ENCODE measurements at places on chromosomes 2 and 18. TPM values are rescaled to one million over a fixed set of nuclear protein-coding genes. Genes with fewer than 3 reads are reported as not detected.

DNA sequence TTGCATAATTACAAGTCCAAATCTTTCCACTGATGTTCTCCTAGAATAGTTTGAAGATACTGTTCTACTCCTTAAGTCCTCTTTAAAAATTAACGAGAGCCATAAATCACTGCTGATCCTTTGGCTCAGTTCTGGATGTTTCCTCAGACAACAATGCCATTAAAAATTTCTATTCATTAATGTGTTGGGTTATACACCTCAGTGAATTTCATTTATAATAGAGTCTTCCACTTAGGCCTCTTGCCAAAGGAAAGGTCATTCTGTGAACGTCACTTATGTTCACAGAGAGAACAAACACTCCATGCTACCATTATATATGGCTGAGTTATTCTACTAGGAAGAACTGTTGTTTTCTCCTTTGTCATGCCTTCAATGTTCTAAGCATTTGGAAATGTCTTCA is 1472.3 kb upstream of the CELF4 start:
- no peak for DNase-seq

DNA sequence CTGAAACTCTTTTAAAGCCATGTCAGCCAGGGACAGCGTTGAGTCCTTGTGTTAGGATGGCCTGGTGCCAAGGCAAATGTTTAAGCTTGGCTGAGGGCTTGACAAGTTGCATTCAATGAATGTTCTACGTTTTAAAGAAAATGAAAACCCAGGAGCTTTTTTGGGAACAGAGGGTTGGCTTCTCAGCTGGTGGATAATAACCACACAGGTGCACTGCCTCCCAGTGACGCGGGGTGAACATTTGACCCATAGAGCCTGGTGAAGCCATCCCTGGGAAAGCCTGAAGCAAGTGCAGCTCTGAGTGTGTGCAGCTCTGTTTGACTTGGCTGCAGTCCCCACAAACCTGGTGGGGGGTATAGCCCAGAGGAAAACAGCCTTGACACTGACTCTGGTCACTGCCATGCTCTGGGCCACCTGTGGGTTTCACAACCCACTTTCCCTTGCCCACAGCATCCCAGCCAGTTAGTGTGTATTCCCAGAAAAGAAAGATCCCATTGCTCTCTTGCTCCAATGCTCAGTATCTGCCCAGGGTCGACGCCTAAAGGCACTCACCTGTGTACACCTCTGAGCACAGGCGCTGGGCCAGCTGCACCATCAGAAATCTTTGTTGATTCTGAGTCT is 874.9 kb downstream of the RNF144A start:
- DNase-seq: no peak

DNA sequence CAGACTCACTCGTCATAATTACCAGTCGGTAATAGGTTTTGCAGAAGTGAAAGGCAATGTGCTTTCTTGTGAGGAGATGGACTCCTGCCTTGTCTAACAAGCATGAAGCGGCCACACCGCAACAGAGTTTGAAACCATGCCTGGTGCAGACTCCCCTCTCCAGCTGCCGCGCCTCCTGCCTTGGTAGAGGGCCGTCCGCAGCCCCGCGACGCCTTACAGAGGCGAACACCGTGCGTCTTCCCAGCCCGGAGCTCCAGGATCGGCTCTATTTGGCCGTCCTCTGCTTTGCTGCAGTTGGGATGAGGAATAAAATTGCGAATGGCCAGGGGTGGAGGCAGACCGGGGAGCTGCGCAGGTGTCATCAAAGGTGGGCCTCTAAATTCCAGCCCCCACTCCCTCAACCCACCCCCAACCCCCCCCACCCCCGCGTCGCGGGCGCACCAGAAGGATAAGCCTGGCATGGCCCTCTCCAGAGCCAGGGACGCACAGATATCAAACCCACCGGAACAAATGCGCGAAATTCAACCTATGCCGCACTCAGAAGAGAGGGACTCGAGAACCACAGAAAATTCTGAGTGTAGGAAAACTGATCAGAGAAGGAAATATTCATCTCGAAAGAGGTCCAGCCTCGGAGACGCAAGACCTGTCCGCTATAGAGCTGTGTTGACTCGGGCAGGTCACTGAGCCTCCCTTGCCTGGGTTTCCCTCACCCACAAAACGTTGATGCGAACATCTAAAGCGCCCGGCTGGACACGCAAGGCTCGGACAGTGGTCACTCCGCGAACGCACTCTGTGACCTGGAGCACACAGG is 1.1 kb downstream of the TRABD2A start:
- no peak for DNase-seq

DNA sequence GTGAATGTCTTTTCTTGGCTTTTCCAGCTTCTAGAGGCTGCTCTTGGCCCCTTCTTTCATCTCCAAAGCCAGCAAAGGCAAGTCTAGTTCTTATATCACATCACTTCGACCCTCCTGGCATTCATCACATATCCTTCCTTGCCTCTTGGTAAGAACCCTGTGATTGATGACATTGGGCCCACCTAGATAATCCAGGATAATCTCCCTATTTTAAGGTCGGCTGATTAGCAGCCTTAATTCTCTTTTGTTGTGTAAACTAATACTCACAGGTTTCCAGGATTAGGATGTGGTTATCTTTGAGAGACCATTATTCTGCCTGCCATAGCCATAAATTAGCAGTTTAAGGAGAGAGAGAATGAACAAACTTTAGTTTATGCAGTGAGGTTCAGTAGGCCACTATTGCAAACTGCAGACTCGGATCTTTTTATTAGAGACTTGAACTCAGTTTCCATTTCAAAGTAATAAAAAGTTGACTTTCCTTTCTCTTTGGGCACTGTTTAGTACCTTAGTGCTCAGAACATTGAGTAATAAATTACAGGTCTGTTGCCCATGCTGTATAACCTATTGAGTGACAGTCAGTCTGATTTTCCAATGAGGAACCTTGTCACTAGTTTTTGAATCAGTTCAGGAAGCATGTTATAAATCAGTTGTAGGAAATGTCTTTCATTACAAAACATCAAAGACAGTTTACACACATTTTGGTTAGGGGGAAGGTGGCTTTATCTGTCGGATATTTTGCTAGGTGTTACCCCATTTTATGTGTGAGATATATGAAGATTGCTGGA is 4.5 kb downstream of the NDUFV2 start:
- DNase-seq: no peak

DNA sequence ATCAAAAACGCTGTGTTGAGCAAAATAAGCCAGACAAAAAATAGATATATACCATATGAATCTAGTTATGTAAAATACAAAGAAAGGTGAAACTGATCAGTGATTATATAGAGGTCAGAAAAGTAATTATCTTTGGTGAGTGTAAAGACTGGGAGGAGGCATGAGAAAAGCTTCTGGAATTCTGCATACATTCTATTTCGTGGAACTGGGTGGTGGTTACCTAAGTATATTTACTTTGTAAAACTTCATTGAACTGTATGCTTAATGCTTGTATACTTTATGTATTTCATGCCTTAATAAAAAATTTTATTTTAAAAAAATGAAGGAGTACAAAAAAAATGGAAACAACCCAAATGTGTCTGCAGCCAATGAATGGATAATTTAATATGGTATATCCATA is 153.1 kb upstream of the ALPP start:
- no peak for DNase-seq

DNA sequence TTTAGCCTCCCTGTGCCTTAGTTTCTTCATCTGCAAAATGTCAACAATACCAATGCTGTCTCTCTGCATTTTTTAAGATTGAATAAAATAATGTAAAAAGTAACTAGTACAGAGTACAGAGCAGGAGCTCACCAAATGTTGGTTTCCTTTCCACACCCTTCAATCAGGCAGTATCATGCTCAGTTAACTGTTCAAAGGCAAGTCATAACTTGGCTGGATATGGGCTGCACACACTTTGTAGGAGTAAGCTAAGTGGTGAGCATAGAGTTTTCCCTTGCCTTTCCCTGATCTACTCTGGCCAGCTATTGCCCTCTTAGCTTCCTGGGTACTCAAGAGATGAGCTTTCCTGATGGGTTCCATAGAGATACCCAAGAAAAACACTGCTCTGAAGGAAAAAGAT is 77.9 kb downstream of the CYBRD1 start:
- no peak for DNase-seq

GRCh38 chr2:69983392-69983966 is 22.0 kb upstream of the ASPRV1 start:
- no peak for DNase-seq

- no peak for DNase-seq
Observed at GRCh38 chr18:60090170-60090569, 190.4 kb downstream of the PMAIP1 start.

DNA sequence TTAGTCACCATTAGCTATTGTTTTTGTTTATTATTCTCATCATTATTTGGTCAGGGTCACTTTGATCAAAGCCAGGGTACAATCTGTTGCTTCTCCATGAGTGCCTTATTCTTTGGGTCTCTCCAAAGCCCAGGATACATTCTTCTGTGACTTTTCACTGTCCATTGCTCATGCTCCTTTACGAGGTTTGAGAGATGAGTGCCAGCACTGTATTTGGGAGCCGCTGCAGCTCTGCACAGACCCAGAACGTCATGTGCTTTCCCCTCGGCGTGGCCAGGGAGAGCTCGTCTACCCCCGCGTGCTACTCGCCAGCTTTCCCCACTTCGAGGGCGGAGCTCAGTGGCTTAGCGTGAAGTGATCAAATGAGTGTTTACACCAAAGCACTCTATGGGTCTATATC is 123.7 kb downstream of the COL6A3 start:
- peak; percentile 75 for DNase-seq

DNA sequence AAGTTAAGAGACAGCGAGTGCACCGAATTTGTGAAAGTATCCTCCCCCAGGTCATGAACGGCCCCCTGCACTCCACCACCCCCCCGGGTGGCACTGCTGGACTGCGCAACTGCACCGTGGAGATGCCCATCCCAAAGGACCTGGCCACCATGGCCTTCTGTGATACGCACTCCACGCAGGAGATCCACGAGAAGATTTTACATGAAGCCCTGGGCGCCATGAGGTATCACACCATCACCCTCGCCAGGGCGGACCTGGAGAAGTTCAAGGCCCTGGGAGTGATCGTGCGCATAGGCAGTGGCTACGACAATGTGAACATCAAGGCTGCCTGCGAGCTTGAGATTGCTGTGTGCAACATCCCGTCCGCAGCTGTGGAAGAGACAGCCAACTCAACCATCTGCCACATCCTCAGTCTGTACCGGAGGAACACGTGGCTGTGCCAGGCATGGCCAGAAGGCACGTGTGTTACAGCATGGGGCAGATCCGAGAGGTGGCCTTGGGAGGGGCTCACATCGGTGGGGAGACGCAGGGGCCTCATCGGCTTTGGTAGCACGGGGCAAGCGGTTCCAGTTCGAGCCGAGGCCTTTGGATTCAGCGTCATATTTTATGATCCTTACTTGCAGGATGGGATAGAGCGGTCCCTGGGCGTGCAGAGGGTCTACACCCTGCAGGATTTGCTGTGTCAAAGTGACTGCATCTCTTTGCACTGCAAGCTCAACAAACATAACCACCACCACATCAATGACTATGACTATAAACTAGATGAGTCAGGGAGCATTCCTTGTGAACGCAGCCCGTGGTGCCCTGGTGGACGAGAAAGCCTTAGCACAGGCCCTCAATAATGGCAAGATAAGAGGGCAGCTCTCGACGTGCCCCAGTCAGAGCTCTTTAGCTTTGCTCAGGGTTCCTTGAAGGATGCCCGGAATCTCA is 290.8 kb upstream of the MC4R start:
- DNase-seq: no peak

- DNase-seq: no peak
Observed at GRCh38 chr18:76426737-76427305, 68.2 kb downstream of the ZNF516 start.

- no peak for DNase-seq
Observed at GRCh38 chr2:239824866-239825704, 200.1 kb downstream of the NDUFA10 start.

DNA sequence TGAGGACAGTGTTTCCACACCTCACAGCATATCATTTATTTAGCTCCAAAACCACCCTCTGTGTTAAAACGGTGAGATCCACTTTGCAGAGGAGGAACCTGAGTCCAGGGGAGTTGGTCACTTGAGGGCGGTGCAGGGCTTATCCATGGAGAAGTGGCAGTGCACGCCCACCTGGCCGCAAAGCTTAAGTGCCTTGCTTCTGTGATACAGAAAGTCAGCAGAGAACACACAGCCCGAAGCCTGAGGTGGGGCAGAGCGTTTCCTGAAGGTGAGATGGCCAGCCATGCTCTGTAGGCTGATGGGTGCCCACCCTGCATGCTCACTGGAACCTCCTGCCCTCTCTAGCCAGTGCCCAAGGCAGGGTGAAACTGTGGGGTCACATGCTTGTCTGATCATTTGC is 87.3 kb downstream of the SH3RF3 start:
- DNase-seq: no peak

- DNase-seq: peak; percentile 25
Observed at GRCh38 chr18:74116633-74117554, 30.7 kb downstream of the FBXO15 start.

- peak; percentile 5 for DNase-seq
Observed at GRCh38 chr18:23921716-23922285, 92.8 kb upstream of the TTC39C start.

The FSIP2 gene
- 0.13 TPM for total RNA-seq

The HNRNPLL gene
- total RNA-seq: 54.9 TPM

The CDH19 gene
- not detected for total RNA-seq

The NAT8 gene
- not detected for total RNA-seq

The OSR1 gene
- 8.6 TPM for total RNA-seq

The ANKRD30B gene
- 1.1 TPM for total RNA-seq
